GM04503 (cell line): ENCODE measurements at places on chromosomes 1 and 21.
A peak's percentile ranks its signal among the peaks of the same experiment; 100 is the strongest.

DNA sequence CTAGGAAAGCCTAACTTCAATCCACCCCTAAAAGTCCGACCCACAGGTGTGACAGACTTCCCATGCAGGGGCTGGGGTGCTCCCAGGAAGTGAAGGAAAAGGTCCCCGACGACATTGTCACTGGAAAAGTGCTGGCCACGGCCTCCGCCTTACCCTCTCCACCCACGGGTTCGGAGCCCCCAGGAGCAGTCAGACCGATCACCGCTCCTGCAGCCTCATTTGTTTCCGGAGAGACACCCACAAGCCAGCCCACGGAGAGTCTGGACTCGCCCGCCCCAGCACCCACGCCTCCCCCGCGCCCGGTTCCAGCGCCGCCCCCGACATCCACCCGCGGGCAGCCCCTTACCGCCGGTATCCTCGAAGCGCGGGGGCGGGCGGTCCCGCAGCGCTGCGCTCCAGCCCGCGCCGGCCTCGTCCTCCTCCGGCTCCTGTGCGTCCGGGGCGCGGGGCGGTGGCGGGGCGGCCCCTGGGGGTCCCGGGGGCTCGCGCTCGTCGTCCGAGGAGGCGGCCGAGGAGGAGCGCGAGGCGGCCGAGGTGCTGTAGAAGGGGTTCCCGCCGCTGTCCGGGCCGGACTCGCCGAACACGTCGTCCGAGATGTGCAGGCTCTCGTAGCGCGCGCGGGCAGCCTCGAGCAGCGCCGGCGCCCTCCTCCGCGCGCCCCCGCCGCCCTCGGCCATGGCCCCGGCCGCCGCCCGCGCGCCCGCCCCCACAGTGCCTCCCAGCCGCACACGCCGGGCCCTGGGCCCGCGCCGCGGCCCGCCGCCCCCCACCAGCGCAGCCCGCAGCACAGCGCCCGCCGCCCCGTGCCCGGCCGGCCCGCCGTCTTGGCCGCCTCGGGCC lies 660 bp downstream of the PGBD5 start:
- DNase-seq = no peak

- DNase-seq = no peak
These were observed 7.1 kb upstream of the CLEC20A start for GRCh38 chr1:178503849-178504248.

DNA sequence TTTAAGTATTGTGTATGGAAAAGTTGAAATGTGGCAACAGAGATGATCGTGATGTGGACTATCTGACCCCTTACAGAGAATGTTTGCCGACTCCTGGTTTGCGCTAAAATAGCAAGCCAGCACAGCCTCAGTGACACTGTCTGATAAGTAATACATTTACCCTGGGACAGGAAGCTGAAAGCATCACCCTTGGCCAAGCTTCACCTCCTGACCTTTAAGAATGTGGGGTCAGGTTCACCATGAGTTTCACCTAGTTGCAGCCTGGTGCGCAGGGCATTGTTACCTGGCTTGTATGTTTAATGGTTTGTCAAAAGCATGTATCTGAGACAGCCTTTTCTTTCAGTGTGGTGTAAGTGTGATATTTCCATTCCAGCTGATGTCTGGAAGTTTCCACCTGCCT lies 29.2 kb downstream of the TRAF5 start:
- DNase-seq = no peak

- no peak for DNase-seq
These were observed 183.7 kb upstream of the FAM78B start for GRCh38 chr1:166350490-166350889.

DNA sequence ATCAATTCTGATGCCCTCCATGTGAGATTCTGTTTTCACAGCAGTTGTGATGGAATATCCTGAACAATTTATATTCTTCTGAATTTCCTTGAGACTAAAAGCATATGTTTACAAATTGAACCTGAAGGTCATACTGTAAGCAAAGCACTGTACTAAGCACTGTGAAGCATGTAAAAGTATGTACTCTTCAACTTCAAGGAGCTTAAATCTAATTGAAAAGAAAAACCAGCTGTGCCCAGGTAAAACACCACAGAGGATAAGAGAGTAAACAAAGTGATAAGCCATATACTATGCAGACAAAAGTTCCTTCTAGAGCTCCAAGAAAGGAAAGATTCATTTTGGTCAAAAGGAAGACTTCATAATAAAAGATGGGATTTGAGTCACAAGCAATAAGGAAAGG lies 71.9 kb downstream of the TTLL7 start:
- DNase-seq = no peak

DNA sequence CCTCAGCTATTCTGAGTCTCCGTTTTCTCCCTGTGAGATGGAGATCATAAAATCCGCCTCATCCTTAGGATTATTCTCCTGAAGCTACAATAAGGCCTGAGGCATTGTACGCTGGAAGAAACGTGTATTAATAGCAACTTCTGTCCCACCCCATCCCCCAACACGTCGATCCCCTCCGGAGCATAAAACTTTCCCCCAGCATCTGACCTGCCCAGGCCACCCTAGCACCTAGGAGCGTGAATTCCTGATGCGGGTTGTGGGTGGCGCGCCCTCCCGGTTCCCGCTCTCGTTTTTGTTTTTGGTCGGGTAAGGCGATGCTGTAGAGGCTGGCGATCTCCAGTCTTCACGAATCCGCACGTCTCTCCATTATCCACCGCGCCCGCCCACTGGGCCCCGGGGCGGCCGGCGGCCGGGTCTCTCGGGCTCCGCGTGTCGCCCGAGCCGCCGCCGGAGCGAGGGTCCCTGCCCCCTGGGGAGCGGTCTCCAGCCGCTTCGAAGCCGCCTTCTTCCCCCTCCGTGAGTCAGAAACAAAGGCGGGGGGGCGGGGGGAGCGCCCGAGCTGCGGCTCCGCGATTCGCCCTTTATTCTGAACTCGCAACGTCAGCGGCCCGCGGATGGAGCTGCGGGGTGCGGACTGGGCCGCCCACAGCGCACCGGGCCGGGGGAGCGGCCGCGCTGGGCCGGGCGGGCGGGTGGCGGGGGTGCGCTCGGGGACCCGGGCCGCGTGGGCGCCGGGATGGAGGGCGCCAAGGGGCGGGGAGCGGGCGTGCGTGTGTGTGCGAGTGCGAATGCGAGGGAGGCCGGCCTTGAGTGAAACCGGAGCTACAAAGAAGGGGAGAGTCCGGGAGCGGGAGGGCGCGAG lies at the start of gene PLEKHO1:
TSS of gene PLEKHO1 (plus strand) at position 646 of the 862 bp plus-strand sequence. CDS start 342 bp downstream, outside the sequence.
- no peak for DNase-seq

- no peak for DNase-seq
These were observed 37.8 kb upstream of the GBP5 start for GRCh38 chr1:89310505-89310904.

GRCh38 chr1:151616505-151616849 lies 4.6 kb downstream of the SNX27 start:
- DNase-seq = no peak

GRCh38 chr1:1616045-1616790 lies 918 bp downstream of the MIB2 start:
- DNase-seq = no peak

- DNase-seq = peak; percentile 25
These were observed 156.5 kb downstream of the HLX start for GRCh38 chr1:221035662-221036153.

DNA sequence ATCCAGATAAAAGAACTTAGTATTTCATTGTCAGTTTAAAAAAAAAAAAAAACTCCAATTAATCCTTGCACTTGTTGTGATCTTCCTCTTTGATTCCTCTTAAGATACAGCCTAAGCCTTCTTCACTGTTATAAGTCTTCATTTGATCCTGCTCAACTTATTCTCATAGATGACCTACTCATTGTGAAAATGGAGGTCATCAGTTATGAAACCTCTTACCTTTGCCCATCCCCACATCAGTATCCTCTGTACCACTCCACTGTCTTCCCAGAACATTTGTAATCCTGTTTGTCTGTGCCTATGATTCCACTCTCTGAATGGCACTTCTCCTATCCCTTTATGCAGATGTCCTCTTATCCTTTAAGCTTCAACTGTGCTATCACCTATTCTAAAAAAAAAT lies 28.0 kb downstream of the ODR4 start:
- DNase-seq = no peak

DNA sequence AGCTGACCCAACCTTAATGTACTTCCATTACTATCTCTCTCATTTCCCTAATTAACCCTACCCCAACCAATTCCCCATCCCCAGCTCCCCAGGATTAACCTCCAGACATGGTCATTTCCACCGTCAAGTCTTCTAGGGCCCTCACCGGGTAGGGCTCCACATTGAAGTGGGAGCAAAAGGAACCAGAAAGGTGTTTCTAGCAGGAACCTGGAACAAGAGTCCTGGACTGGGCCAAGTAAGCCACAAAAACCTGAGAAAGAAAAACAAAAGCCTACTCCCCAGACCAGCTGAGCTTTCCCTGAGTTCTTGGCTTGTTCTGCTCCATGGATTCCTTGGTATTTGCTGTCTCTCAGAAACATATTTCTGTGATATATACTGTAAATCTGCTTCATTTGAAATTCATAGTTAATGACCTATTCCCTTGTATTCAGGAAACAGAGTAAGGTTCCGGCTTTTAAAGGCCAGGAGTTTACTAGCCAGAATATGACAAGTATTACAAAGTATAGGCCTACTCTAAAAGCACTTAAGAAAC lies 58.4 kb downstream of the SYF2 start:
- DNase-seq = no peak

- DNase-seq = no peak
These were observed 4.9 kb downstream of the VWA1 start for GRCh38 chr1:1440262-1441001.

- no peak for DNase-seq
These were observed 14.6 kb downstream of the SDC3 start for GRCh38 chr1:30893776-30894507.

DNA sequence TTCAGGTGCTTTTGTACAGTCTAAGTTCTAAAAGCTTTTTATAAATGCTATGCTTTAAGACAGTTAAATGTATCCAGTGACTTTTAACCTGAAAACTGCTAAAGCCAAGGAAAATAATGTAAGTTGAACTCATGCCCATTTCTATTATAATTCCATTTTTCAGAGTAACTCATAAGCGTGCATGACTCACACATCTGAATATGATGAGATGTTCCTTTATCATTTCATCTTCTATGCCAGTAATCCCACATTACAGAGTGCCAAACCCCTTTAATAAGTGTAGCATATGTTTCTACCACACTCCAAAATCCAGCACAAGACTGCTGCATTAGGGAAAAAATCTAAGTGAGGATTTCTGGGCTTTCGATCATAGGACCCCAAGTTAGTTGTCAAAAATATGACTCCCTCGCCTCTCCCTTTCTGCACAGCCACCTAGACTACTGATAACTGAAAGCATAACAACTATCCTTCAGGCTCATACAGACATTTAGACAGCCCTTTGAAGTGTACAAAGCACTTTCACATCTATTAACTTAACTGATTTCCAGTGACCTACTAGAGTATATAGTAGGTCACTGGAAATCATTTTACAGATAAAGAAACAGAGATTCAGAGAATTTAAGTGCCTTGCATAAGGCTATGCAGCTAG lies 45.3 kb downstream of the JAK1 start:
- no peak for DNase-seq

DNA sequence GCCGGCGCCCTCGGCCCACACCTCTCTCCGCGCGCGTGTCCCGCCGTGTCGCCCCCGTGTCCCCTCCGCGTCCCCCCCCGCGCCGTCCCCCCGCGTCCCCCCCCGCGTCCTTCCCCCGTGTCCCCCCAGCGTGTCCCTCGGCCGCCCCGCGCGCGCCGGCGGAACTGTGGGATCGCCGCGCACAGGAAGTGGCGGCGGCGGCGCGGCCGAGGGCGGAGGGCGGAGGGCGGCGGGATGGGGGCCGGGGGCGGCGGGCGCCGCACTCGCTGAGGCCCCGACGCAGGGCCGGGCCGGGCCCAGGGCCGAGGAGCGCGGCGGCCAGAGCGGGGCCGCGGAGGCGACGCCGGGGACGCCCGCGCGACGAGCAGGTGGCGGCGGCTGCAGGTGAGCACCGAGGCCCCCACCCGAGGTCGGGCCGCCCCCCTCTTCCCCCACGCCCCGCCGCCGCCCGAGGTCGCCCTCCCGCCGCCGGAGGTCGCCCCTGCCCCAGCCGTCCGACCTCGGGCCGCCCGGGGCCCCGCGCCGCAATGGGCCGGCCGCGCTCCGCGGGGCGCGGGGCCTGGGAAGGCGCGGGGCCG lies at the start of gene AGPAT3:
TSS of gene AGPAT3 (plus strand) at position 262 of the 578 bp plus-strand sequence. CDS start 94,459 bp downstream, outside the sequence.
- no peak for DNase-seq

- no peak for DNase-seq
These were observed 7.9 kb downstream of the COX20 start for GRCh38 chr1:244843148-244843978.

DNA sequence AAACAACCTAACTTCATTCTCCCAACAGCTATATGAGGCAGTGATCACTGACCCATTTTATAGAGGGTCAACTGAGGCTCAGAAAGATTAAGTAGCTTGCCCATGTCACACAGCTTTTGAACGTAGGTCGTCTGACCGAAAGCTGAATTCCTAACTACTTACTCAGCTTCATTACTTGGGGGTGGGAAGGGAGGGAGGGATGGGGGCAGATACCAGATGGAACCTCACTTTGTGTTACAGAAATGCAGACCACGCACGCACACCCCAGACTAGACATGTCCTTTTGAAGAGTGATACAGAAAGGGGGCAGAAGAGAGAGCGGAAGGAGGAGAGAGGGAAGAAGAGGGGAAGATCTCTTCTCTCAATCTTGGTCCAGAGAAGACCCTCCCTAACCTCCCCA lies 2.3 kb downstream of the ADGRB2 start:
- no peak for DNase-seq

DNA sequence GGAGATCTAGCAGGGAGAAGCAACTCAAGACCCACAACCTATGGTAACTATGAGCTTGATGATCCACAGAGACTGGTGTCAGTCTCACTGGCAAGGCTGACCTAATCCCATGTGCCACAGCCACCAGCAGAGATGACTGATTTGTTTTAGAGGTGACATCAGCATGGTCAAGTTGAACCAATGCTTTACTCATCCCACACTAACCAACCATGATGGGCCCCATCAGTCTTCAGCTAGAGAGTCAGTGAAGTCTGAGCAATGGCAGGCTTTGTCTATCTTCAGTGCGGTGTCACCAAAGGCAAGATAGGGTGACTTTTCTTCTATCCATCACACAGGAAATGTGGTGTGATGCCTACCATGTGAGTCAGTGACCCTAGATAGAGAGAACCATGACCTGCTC lies 1470.7 kb downstream of the NCAM2 start:
- DNase-seq = no peak

- no peak for DNase-seq
These were observed 296.9 kb upstream of the RUNX1 start for GRCh38 chr21:35345954-35346353.

DNA sequence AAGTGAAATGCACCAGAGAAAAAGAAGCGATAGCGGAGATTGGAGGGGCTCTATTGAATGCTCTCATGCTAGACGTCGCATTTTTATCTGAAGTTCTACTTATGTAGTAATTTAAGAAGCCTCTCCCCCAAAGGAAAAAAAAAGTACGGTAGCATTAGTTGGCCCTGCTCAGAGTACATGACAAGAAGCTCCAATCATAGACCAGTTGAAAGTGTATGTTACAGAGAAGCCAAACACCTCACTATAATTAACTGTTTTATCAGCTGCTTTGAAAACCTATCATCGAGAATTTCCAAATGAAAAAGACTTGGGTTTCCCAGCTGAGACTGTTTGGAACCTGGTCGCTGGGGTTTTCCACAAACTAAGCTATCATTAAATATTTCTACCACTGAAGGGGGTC lies 19.6 kb upstream of the OVAAL start:
- DNase-seq = no peak
